ENCODE measurements at places on chromosomes 12 and 14.
A peak's percentile ranks its signal among the peaks of the same experiment; 100 is the strongest.

GRCh38 chr12:6965714-6966113 lies 4.8 kb downstream of the PHB2 start:
- no peak for DNase-seq

DNA sequence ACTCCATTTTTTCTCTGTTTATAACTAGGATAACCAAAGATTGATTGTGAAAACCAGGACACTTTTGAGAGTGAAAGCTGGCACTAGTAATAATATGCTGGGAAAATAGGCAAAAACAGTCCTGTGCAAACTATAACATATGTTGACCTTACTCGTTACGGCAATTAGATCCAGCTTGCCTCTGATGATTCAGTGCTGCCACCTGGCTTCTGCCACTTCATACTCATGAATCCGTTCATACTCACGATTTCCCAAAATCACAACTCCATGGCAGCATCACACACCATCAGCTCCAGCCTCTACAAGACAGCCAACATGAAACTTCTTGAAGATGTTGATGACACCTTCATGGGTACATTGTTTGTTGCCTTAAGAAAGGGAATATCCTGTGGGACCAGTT lies 49.1 kb upstream of the CAND1 start:
- DNase-seq, result peak; percentile 40

GRCh38 chr14:96130391-96130790 lies 74.2 kb upstream of the BDKRB2 start:
- DNase-seq, result no peak

- no peak for DNase-seq
Observed at GRCh38 chr12:6277982-6278438, 32.5 kb upstream of the PLEKHG6 start.

- DNase-seq, result no peak
Observed at GRCh38 chr12:508795-509194, 49.1 kb downstream of the B4GALNT3 start.

- no peak for DNase-seq
Observed at GRCh38 chr12:27965966-27966365, 6.6 kb downstream of the PTHLH start.

DNA sequence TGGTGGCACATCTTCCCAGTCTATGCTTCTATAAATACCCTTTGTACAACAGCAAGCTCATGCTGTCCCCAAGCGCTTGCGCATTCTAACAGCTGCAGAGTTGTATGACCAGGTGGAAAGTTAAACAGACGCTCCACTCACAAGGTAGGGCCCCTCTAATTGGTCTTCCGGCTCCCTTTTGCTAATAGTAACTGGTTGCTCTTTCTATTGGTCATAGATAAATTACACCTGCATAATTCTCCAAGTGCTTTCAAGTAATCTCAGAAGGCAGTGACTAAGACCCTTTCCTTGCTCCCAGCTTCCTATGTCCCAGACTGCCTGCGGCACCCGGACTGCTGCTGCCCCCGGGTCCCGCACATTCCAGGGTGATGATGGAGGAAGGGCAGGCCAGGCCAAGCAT lies 6.1 kb upstream of the TSPAN9 start:
- no peak for DNase-seq

- no peak for DNase-seq
Observed at GRCh38 chr12:29572464-29572863, 75.0 kb upstream of the OVCH1 start.

DNA sequence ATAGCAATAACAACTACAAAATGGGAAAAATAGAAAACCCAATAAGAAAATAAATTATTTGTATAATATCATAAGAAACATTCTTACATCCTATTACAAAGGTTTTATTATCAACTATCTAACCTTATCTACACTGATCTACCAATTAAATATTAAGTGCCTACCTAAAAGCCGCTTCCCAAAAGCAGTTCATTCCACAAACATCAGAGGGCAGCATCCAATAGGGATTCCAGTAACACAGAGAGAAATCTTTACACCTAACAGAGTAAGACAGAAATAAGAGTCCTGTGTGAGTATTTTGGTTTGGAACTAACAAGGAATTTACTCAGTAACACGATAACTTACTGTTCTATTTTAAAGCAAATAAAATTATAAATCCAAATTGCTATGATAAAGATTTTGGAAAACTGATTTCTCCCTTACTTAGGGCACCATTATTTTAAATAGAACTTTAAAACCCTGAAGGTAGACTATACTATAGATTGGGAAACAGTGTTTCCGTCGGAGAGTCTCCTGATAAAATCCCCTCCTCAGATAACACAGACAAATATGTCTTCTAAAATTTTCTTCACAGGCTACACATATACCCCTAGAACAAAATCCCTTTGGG lies 15.0 kb downstream of the GXYLT1 start:
- DNase-seq, result peak; percentile 45

DNA sequence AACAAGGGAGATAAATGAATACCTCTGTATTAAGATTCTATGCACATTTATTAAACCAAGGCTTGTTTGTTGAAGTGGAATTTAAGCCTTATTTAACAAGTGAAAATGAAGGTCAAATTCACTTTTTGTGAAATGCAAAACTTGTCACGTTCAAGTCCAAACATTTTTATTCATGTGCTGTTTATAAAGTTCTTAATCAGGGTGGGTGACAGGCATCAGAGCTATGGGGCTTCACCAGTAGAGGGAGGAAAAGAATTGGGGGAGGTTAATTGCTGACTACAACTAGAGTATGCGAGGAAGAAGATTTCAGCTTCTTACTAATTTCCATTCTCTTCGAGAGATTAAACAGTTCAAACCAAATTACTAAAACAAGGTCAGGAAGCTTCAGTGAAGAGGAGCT lies 9.7 kb downstream of the MOK start:
- DNase-seq, result peak; percentile 29

DNA sequence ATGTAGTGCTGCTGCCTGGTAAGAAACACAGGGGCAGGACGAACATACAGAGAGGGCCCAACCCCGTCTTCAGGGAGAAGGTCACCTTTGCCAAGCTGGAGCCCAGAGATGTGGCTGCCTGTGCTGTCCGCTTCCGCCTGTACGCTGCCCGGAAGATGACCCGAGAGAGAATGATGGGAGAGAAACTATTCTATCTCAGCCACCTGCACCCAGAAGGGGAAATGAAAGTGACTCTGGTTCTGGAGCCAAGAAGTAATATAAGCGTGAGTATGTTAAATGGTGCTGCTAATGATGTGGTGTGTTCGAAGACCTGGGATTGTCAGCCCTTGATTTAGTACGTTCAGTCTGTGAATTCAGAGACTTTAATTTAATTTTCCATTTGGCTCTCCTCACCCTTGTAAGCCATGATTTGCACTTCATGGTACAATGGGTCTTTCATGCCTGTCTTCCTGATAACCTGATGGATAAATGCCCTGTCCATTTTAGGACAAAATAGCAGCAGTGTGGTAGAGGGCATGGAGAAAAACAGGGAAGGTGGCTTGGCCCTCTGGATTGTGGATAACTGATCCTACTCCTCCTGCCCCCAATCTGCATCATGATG lies 318.9 kb downstream of the SNAPC1 start:
- no peak for DNase-seq

Measured in HEK293T (cell line).